ENCODE measurements at places on chromosomes 13 and 19.

DNA sequence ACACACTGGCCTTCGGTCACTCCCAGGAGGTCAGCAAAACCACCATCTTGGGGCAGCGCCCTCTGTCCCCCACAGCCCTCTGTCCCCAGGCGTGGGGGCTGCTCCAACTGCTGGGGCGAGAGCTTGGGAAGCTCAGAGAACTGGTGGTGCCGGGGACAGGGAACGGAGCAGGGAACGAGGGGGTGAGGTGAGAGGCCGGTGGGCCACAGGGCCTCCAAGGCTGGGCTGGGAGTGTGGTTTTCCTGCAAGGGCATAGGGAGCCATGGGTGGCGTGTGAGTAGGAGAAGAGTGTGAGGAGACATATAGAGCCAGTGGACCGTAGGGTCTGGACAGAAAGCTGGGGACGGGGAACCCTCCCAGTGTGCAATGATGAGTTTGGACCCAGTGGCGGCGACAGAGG, 34.1 kb downstream of the F2RL3 start:
- no peak for DNase-seq

DNA sequence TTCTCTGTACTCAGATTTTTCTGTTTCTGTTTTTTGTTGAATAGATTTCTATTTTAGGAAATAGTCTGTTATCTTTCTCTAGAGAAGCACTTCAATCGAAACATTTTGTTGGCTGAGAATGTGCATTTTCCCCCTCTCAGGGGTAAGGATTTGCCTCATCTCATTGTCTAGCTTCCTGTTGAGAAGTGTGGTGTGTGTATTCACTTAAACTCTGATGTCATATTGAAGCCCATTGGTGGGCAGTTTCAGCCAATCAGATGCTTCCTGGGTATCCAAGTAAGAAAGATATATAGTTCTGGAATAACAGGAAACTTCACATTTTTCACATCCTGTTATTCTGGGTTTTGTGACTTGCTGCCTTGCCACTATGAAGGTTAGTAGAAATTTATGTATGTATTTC, 87.6 kb downstream of the ARHGEF7 start:
- no peak for DNase-seq

DNA sequence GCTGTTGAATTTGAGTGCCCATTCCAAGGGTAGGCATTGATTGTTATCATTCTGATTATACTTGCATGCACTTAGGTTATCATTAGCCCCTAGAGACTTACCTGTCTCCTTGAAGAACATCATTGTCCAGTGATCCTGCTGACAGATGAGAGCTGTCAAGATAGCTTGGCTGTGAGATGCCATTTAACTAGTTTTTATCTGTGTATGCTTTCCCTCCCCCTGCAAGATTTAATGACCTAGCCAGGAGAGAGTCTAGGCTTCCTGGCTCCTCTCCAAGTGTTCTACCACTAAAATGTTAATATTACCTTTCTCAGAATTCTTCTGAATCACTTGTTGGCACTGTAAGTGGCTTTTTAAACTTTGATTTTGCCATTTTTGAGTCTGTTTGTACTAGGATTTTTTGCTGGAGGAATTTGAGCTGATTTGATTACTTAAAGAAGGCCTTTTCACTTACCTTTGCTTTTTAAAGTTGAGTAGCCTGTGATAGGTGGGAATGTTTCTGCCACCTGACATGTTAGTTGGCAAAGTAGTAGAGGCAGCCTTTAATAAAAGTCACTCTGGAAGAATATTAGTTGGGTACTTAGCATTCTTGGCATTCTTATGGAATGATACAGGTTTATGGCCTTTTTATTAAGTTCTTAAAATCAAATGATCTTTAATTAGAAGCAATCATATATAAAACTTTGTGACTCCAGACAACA, 41.1 kb downstream of the ARHGAP35 start:
- no peak for DNase-seq

DNA sequence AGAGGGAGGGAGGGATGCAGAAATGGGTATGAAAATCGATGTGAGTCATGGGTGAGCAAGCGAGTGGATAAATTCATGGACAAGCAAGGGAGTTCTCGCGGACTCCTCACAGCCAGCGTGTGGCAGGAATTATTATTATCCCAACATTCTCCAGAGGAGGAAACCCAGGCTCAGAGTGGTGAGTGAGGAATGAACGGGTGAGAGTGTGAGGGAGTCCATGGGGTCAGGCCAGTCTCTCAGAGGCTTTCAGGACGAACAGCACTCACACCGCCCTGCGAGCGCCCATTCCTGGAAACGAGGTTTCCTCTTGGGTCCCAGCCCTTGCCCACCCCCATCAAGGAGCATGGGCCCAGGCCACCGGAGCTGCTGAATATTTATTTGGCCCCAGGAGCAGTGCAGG, 6.3 kb upstream of the DNAAF3 start:
- no peak for DNase-seq

DNA sequence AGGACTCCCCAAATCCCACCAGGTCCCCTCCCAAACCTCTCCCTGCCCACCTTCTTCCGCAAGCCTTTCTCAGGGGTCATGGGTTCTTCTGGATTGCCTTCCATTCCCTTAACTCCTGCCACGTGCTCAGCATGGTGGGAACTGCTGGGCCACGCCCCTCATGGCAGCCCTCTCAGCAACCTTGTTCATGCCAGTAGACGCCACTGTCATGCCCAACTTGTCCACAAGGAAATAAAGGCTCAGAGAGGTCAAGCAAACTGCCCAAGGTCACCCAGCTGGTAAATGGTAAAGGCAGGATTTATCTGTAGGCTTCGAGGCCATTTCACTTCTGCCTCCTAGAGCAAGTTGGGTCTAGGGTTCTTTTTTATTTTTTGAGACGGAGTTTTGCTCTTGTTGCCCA, 10.9 kb downstream of the PRAM1 start:
- no peak for DNase-seq

DNA sequence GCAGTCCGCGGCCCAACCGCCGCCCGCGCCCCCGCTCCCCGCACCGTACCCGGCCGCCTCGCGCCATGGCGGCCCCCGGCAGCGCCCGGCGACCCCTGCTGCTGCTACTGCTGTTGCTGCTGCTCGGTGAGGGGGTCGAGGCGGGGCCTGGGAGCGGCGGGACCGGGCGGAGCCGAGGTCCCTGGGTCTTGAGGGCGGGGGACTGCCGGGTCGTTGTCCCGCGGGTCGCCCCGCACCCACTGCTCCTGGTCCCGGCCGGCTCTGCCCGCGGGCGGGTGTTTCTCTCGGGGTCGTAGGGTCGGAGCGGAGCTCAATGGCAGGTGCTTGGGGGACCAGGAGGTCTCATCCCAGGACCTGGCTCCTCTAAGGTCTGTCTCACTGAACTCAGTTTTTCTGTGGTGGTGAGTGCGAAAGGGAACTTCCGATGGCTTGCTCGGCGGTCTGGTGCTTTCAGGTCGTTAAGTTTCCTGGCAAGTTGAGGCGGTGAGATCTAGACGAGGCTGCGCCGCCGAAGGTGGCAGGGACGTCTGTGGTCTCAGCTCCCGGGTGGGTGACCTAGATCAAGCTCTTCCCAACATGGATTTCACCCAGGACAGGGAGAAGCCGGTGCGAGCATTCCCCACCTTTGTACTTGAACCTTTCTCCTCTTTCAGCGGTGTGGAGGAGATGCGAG, 467 bp downstream of the LAMP1 start:
- DNase-seq = no peak

- DNase-seq = no peak
These were observed 7.2 kb downstream of the NDUFS7 start for GRCh38 chr19:1390890-1391423.

GRCh38 chr13:23845105-23845725, 44.0 kb downstream of the MIPEP start:
- DNase-seq = no peak

Data from iPS DF 6.9 (cell line).